AML-193 (cell line): ENCODE measurements at places on chromosomes 4 and X.

GRCh38 chrX:154738011-154738738 lies 12.7 kb downstream of the GAB3 start:
- peak; percentile 54 for DNase-seq

DNA sequence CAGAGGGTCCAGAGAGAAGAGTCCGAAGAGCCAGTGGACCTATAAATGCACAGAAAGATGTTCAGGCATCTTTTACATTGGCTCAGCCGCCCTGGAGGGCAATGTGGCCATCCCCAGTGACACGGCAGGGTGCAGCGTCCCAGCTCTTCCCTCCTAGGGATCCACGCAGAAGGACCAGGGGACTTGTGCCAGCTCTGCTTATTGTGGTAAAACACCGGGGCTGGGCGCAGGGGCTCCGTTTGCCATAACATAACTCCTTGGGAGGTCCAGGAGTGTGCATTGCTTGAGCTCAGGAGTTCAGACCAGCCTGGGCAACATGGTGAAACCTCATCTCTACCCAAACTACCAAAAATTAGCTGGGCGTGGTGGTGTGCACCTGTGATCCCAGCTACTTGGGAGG lies 70.2 kb downstream of the CPZ start:
- no peak for DNase-seq

- no peak for DNase-seq
Measured at GRCh38 chr4:96835991-96836390, 996.1 kb downstream of the PDHA2 start.

GRCh38 chr4:177041356-177041755 lies 248.6 kb upstream of the VEGFC start:
- no peak for DNase-seq

DNA sequence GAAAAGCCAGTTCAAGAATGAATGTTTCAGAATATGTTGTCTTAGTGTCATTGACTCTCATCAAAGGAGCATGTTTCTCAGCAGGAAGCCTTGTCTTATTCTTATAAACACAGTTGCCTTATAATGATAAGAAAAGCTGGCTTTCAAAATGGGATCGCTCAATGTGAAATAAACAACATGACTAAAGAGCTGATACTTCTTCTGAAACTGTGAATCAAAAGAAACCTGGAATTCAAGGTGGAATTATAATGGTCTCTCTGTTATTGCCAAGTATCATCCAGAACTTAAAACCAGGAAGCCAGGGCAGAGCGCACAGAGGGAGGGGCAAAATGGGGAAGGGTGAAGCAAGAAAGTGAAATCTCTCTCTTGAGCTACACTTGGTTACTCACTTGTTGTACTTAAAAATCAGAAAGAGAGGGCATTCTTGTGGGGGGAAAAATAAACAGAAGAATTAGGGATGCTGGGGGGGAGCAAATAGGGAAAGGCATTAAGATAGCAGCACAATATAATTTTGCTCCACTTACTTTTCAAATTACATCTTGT lies 270.0 kb downstream of the MAPK10 start:
- no peak for DNase-seq

DNA sequence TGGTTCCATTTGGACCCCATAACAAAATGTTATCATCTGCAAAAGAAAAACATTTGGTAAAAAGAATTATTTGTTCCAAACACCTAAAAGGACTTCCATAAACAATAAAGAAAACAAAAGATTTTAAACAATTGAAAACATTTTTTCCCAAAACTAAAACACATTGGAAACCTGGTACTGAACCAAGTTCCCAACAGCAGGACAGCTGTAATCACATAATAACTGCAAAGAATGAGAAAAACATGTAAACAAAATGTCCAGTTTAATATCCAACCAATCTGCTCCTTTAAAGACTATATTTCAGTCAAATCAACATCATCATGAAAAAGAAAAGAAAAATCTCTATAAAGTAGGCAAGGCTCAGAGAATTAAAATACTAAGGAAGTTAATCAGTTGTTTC lies 36.3 kb downstream of the PRDM5 start:
- DNase-seq = no peak

- peak; percentile 9 for DNase-seq
Measured at GRCh38 chr4:57442831-57443291, 332.7 kb upstream of the IGFBP7 start.

- no peak for DNase-seq
Measured at GRCh38 chrX:131821945-131822622, 201.0 kb upstream of the STK26 start.

DNA sequence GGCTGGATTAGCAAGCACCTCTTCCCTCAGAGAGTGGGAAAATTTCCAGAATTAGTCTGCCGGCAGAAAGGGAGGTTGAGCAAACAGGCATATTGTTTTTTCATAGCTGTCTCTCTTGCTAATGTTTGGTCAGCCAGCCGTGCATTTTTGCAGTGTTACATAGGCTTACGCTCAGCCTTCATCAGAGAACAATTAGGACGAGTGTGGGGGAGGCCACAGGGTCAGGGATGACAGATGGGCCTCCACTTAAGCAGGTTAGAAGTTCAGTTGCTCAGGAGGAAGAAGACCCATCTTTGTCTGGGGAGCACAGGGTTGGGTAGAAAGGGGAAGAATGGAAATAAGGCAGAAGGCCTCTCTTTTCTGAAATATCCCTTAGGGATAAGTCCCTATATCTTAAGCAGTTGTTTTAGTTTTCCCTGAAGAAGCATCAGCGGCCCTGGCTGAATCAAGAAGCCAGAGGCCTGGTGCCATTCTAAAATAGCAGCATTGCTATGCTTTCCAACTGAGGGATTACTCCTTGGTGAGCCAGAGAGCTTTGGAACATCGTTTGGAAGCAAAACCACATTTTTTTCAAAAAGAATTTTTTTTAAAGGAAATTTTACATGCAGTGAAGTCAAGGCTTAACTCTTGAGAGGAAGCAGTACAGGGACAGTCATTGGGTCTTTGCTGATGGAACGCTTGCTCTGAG lies 118.8 kb downstream of the SMIM20 start:
- DNase-seq = no peak

- DNase-seq = no peak
Measured at GRCh38 chrX:1874899-1875298, 260.0 kb downstream of the ASMT start.

- no peak for DNase-seq
Measured at GRCh38 chr4:31995943-31996901, 1276.1 kb downstream of the PCDH7 start.

GRCh38 chrX:150897421-150898320 lies 797 bp downstream of the CD99L2 start:
- DNase-seq = no peak

GRCh38 chr4:16908377-16909021 lies 10.1 kb upstream of the LDB2 start:
- DNase-seq = no peak

GRCh38 chrX:131609480-131609879 lies 65.6 kb downstream of the OR13H1 start:
- DNase-seq = no peak

DNA sequence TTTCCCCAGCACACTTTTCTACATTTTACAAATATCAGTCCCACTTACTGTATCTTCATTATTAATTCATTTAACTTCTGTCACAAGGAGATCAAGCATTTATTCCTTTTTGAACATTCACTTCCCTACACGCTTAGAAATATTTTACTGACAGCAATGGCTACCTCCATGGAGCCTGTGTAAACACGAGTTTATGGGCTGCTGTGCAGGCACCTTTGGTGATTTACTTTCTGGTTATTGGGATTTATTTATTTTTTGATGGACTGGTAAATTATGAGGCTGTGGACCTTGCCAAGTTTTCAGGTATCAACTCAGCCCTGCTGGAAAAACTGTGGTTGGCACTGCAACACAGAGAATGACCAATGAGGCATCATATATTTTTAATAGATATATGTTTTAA lies 45.4 kb upstream of the PAQR3 start:
- no peak for DNase-seq

DNA sequence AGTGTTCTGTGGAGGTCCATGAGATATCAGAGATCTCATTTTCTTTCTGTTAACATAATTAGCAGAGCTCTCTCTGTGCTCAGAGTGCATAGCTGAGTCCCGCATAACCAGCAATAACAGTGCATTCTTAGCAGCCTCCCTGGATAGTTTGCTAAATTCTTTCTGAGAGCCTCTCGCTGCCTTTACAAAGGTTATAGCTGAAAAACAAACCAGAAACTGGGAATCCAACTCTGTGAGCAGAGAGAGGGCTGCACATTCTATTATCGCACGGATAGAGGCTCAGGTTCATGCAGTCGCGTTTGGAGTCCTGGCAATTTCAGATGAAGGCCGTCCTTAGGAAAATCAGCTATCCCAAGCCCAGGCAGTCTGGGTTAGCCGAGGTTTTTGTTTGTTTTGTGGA lies 1.2 kb downstream of the ENPP6 start:
- no peak for DNase-seq

- DNase-seq = no peak
Measured at GRCh38 chrX:68121371-68121770, 311.9 kb downstream of the OPHN1 start.

DNA sequence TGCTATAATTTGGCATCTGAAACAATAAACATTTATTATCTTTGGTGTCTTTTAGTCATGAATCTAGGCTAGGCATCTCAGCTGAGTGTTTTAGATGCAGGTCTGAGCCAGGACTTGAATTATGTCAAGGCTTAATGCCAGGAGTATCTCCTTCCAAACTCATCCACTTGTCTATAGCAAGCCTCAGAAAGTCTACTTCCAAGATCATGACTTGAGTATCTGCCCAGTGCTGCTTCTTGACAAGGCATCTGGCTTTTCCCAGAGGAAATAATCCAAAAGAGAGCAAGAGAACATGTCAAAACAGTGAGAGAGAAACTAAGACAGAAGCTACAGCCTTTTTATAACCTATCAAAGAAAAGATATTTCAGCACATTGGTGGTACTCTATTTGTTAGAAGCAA lies 1052.1 kb upstream of the PCDH10 start:
- no peak for DNase-seq

- DNase-seq = peak; percentile 69
Measured at GRCh38 chr4:46844325-46844917, 64.6 kb downstream of the COX7B2 start.

DNA sequence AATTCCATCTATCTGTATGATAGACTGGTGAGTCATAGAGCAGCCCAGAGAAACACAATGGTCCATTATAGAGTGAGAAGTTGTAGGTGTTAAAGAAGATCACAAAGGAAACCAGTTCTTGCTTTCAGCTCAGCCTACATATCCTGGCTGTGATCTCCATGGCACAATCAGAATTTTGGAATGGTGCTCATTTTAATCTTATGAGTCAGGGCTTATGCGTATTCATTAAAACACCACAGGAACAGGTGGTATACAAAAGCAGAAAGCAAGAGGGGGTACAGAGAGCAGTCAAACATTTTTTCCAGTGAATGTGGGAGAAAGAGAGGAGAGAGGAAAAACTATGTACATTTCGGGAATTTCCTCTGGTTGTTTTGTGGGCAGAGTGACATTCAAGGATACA lies 126.9 kb downstream of the MFAP3L start:
- no peak for DNase-seq

DNA sequence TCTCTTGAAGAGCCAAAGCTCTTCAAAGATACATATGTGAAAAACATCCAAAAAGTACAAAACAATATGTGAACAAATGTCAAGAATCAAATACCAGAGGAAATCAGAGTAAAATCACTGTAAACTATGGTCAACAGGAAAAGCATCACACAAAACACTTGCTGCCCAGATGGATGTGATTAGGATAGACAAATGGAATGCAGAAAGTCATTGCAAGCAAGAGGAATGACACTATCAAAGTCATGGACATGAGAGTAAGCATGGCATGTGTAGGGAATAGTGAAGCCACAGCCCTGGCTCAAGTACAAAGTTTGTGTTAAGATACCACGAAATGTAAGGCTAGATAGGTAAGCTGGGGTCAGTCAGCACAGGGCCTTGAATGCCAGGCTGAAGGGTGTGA lies 37.7 kb downstream of the CLDN2 start:
- DNase-seq = no peak

DNA sequence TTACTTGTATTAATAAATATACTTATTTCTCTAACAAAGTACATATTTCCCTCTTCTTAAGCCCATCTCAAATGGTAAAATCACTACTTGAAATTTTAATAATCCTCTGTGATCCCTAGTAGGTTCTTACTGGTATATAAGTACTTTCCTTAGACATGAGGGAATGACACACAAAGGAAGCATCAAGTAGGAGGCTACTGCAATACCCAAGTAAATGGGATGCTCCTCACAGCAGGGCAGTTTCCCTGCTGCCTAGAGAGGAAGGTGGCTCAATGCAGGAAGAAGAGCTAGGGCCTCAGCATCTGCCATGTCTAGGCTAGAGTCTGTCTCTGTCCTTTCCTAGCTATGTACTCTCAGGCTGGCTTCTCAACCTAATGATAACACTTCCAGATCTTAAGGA lies 122.1 kb upstream of the DIPK2B start:
- no peak for DNase-seq

GRCh38 chr4:87555773-87556619 lies 26.8 kb upstream of the SPARCL1 start:
- no peak for DNase-seq

DNA sequence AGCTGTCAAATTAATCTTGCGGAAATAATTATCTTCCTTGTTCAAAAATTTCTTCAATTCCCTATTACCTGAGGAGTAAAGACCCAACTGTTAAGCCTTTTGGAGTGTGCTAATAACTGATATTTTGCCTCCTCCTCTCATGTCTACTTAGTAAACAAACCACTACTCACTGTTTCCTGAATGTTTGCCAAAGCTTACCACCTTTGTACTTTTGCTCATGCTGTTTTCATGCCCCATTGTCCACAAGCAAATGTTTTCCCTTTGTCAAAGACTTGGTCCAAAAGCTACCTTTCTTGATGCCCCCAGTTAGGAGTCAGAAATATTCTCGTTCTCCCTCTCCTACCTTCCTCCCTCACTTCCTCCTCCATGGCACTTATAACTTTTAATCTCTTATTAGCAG lies 226.1 kb downstream of the ENOX2 start:
- DNase-seq = no peak

DNA sequence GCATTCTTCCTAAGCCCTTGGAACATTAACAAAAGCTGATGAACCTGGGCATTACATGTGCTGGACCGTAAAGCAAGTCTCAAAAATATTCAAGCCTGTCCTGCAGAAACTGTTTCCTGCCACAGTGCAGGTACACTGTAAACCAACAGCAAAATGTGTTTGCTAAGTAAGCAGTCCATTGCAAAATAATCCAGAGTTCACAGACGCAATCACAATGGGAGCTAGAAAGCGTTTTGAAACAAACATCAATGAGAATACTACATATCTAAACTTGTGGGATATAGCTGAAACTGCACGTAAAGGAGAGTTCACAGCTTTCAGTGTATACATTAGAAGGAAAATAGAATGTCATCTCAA lies 61.6 kb downstream of the RGS12 start:
- no peak for DNase-seq

DNA sequence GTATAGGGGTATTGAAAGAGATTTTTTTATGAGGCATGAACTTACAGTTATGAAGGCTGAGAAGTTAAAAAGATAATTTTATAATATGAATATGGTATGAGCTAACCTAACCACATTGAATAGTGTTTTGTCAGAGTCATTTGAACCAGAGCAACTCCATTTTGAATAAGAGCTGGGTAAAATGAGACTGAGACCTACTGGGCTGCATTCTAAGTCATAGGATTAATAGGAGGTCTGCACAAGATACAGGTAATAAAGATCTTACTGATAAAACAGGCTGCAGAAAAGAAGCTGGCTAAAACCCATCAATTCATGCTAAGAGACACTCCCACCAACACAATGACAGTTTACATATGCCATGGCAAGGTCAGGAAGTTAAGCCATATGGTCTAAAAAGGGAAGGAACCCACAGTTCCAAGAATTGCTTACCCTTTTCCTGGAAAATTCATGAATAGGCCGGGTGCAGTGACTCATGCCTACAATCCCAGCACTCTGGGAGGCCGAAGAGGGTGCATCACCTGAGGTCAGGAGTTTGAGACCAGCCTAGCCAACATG lies 209.2 kb downstream of the TECRL start:
- DNase-seq = peak; percentile 8
